ENCODE measurements at places on chromosomes 11 and 22.

GRCh38 chr22:33842421-33843094 lies 77.7 kb downstream of the LARGE1 start:
- peak; percentile 83 for DNase-seq

DNA sequence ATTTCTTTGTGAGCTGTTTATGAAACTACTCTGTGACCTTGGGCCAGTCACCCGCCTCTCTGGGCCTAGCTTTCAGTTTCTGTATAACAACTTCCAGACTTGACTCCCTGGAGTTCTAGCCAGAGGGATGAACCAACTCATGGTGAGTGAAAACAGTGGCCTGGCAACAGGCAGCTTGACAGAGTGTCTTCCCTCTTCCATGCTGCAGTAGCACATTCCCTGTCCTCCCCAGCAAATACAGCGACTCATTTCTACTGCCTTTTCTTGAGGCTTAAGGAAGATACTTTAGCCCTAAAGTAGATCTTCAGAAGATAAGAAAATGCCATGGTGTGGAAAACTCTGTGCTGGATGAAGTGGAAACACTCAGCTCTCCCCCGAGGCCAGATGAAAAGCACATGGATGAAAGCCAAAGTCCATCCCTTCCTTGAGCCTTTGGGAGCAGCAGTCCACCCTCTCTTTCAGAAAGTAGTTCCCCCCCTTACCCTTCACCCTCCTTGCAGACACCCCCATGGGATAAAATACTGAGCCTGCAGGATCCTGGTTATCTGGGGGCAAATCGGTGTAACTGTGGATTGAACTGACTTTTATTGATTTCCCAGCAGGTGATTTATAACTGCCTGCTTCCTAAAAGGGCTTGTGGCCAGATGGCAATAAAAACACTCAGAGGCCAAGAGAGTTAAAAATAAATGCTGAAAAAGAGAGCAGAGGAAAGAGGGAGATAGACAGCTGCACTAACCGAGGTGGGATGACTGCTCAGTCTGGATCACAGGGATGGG lies 24.1 kb downstream of the IRAG1 start:
- peak; percentile 32 for DNase-seq

DNA sequence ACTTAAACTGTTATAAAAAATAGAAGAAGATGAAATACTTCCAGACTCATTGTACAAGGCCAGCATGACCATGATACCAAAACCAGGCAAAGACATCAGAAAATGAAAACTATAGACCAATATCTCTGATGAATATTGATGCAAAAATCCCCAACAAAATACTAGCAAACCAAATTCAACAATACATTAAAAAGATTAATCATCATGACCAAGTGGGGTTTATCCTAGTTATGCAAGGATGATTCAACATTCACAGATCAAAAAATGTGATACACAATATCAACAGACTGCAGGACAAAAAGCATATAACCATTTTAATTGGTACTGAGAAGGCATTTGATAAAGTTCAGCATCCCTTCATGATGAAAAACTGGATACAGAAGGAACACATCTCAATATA lies 824.5 kb upstream of the RAG2 start:
- DNase-seq = no peak

- DNase-seq = no peak
Observed at GRCh38 chr22:30423301-30423958, 2.1 kb upstream of the MTFP1 start.

DNA sequence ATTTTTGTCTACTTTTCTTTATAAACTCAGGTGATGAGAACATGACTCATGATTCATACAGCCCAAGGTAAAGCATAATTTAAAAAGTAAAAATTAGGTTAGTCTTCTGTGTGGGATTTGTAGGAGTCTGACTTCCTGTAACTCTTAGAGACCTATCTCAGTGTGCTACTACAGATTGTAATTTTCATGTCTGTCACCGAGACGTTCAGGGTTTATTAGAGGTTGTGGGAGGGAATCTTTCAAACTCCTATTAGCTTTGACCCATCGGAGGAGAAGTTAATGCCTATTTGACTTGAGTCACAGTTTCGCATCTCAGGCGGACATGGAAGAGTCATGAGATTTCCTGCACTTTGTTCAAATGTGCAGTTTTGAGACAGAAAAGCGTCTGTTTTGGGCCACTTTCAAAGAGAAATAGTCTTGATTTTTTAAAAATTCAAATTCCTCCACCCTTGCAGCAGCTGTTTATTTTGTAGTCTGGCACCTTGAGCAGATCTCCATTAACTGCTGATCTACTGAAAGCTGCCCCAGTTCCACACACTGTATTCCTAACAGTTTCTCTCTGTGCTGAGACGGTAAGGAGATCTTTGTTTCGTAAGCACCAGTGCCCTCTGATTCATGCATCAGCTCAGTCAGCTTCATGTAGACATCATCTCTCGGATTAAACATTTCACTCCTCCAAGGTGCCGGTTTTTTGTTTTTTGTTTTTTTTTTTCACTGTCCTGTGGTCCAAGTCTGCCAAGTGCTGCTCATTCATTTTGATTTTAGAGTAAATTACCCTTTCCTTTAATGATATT lies 24.3 kb downstream of the ALKBH3 start:
- no peak for DNase-seq

GRCh38 chr11:102600666-102601065 lies 24.5 kb downstream of the MMP20 start:
- no peak for DNase-seq

GRCh38 chr11:2295971-2296912 lies 5.5 kb downstream of the C11orf21 start:
- no peak for DNase-seq

- DNase-seq = no peak
Observed at GRCh38 chr11:2304506-2305139, 2.8 kb downstream of the TSPAN32 start.

DNA sequence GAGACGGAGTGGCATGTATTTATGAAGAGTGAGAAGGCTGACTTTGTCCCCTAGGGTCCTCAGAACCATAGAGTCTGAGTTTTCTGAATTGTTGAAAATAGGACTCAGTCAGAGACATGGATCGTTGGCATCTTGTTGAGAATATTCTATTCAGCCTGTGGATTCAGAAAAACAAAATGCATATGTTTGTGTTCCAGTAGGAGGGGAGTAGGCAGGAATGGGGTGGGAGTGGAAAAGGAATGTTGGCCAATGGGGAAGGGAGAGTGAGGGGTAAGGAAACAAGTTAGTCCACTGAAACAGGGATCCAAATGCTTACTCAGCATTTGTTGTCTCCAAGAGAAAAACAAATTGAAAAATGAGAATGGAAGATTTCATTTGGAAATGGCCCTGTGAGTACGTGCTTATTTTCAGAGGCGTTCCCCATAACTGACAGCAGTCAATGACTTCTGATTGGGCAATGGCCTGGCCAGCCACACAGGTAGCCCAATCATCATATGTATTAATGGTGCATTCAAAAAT lies 14.7 kb downstream of the BARX2 start:
- DNase-seq = no peak

Data from NCI-H1105 (cell line).